Substantia nigra (tissue), 51 donors: ENCODE measurements at places on chromosomes 3 and 15.

DNA sequence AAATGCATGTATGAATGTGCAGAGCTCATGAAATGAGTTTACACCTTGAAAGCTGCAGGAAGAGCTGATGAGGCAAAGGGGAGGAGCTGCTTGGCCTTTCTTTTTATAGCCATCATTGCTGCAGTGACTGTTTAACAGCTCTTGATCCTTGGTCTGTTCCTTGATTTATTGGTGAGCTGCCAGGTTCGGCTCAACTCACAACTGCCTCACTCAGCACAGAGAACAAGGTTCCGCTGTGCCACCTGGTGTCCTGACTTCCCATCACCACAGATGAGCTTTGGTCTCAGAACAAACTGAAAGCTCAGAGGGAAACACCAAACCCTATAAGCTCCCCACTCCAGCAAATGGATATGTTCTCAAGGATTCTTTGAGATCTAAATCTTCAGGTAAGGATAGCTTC lies 626.1 kb downstream of the MAGI1 start:
- no peak for DNase-seq

- no peak for DNase-seq
These were observed 92.8 kb downstream of the DNAH12 start for GRCh38 chr3:57451150-57451846.

- DNase-seq = no peak
These were observed 157.2 kb downstream of the DCLK3 start for GRCh38 chr3:36606871-36607765.

DNA sequence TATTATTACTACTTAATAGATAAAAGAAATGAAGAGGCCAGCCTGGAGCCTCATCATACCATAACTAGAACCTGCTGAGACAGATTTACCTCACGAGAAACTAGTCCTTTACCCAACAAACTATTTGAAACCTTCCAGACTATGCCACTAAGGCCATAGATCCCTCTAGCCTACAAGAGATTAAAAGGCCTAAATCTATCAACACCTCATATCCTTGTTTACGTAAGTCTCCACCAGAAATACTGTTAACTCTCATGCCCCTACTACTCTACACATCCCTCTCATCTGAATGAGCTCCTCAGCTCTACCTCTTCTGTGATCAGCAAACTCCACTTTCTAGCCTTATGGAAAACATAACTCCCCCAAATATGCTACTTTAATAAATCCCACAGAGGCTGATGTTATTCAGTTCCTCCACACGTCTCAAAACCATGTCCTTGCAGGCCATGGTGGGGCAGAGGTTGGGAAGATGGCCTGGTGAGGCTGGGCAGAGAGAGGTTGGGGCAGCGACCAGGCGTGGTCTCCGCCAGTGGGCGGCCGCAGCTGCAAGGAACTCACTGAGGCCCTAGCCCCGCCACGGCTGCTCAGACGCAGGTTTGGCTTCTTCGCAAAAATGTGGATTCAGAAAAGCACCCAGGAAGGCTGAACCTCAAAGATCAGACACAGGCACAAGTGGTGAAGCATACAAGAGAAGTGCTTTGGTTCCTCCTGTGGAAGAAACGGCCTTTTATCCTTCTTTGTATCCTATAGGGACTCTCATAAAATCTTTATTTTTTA lies 65.8 kb downstream of the GSK3B start:
- DNase-seq = no peak

DNA sequence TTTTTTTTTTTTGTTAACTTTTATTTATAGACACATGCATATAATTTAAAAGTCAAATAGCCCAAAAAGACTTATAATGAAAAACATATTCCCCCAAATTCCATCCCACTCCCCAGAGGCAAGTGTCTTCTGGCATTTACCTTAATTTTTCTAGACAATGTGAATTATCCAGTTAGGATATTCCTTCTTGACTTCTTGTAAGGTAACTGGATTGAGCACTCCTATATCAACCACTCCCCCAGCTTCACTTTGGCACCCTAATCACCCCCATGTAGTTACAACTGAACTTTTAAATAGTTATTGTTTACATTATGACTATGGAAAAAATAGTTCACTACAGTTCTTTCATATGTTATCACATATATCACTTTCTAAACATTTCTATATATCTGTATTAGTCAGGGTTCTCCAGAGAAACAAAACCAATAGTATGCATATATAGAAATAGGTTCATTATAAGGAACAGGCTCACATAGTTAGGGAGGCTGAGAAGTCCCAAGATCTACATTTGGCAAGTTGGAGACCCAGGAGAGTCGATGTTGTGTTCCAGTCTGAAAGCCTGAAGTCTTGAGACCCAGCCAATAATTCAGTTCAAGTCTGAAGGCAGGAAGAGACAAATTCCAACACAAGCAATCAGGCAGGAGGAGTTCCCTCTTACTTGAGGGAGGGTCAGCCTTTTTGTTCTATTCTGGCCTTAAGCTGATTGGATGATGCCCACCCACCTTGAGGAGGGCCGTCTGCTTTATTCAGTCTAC lies 175.8 kb downstream of the THSD4 start:
- no peak for DNase-seq

GRCh38 chr15:39504808-39505207 lies 76.1 kb upstream of the THBS1 start:
- DNase-seq = no peak

GRCh38 chr15:41494190-41494921 lies 682 bp downstream of the ITPKA start:
- DNase-seq = no peak

DNA sequence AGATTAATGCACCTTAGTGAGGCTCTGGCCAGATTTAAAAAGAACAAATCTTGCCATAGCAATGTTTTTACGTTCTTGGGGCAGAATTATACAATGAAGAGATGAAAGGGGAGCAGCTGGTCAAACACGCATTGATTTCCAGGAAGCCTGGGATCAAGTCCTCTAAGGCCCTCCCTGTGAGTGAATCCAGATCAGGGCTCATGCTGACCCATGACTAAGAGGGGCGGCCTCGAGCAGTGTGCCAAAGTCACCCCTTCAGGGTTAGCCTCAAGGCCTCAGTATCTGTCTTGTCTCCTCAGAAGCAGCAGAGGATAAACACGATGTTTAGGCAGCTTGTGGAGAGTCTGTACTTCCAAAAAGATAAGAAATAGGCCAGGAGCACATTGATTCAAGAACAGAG lies 9.3 kb upstream of the RBP1 start:
- DNase-seq = no peak

DNA sequence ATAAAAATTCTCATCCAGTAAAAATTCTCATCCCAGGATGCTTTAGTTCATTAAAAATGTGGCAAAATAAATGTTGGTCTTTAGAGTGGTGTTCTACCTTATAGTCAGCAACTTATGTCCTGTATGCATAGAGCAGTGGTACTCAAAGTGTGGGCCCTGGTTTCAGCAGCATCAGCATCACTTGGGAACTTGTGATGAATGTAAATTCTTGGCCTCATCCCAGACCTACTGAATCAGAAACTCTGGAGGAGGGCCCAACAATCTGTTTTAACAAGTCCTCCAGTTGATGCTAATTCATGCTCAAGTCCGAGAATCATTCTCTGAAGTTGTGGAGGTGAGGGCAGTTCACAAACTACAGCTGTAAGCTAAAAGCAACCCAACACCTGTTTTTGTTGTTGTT lies 307.3 kb upstream of the SATB1 start:
- no peak for DNase-seq

GRCh38 chr15:46297766-46298165 lies 662.9 kb downstream of the SQOR start:
- no peak for DNase-seq

GRCh38 chr3:88433568-88433967 lies 283.8 kb downstream of the C3orf38 start:
- no peak for DNase-seq

- DNase-seq = no peak
These were observed 52.5 kb upstream of the SUCLG2 start for GRCh38 chr3:67706934-67707333.

GRCh38 chr3:194514626-194515025 lies 27.8 kb upstream of the ATP13A3 start:
- DNase-seq = no peak

DNA sequence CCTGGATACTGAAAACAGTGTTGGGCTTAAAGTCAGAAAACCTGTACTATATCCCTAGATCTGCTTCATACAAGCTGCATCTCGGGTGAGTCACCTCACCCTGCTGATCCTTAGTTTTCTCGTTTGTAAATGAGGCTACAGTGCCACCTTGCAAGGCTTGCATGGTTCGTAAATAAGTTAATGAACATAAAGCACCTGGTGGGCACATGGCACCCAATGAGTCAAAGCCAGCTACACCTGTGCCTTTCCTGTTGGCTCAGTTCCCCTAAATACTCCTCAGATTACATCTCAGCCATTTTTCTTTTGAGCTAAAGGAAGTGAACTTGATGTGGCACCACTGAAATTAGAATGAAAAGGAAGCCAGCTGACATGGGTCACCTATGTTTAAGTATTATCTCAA lies 26.5 kb downstream of the RTP1 start:
- DNase-seq = no peak

- DNase-seq = no peak
These were observed 75.3 kb downstream of the NCEH1 start for GRCh38 chr3:172635588-172635987.

DNA sequence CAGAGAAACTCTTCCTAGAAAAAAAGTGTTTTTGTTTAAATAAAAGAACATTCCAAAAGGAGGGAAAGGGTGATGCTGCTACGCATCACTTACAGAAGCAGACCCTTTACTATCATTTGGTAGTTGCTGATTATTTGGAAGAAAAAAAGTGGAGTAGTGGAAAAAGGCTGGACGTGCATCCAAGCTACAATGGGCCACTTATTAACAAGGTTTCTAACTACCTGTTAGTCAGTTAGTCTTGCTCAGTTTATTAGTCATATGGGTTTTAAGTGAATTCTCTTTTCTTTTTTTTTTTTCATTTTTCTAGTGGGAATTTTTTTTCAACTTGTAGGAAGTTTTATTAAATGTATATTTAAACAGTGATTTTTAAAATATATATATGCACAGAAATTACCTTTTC lies 866.0 kb downstream of the MCTP2 start:
- DNase-seq = no peak

DNA sequence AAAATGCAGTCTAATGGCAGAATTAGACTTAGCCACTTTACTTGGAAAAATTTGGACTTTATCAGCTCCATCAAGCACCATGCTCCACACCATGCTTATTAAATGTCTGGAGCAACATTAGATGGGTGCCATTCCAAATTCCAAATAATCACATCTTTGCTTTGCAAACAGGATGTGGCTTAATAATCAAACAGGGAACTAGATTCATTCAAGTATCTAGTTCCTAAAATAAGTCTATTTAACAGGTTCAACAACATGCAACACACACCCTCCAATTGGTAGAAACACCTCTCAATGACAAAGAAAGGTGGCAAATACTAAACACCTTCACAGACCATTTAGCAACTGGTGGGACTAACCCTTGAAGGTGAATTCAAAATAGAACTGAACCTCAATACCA lies 3.5 kb downstream of the HEXA start:
- no peak for DNase-seq

DNA sequence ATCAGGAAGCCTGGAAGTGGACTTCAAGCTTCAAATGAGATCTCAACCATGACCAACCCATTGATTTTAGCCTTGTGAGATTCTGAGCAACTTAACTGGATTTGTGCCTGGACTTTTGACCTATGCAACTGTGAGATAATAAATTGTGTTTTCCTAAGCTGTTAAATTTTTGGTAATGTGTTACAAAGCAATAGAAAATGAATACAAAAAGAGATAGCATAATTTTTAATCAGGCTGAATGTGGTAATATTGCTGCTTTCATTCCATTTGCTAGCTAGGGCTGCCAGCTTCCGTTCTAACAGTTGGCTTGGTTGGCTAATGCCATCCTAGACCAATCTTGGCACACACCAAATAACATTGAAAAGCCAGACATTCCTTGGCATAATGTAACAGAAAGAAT lies 12.2 kb downstream of the PROS1 start:
- no peak for DNase-seq

DNA sequence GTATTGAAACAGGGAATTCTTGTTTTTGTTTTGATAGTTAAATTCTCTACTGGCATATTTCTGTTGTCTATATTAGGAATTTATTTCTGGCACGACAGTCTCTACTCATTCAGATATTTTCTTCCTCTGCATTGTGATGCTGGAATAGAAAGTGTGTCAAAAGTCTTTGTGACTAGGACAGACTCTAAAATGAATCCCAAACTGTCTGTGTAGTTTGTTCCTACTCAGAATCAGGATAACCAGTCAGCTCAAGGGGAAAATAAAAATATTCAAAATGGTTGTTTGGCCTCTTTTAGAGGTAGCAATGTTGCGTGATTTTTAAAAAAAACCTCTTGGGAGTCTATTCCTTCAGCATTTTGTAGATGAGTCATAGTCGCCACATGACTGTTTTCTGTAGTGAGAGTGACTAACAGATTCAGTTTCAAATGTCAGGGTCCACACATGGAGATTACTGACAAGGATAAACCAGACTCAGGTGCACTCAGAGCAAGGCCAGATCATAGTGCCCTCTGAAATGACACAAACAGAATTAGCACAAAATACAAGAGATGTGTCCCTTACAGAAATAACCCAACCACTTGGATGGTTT lies 13.1 kb downstream of the SLC7A14 start:
- no peak for DNase-seq

DNA sequence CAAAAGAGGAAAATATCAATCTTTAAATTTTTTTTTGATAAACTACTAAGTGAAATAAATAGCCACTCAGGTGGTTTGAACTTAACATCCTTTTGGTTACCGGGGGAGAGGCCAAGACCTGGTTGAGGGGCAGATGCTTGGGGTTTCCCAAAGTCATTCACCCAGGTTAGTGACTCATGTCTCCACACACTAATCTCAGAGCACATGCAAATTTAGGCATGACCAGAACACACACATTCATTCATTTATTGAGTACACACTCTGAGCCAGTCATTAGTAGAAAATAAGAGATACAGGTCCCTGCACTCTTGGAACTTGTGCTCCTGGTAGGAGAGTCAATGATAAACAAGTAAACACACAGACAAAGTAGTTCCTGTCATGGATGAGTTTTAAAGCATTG lies 7.3 kb downstream of the ILDR1 start:
- DNase-seq = no peak

DNA sequence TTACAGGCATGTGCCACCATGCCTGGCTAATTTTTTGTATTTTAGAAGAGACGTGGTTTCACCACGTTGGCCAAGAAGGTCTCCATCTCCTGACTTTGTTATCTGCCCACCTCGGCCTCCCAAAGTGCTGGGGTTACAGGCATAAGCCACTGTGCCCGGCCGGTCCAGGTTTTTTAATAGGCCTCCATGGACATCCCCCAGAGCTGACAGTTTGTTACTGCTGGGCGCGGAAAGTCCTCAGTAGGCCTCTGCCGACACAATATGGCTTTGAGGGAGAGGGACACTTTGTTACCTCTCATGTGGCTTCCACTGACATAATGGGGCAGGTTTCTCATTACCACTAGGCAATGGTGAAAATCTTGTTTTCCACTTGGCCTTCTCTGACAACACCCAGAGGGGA lies 152.0 kb downstream of the WNT7A start:
- DNase-seq = no peak

GRCh38 chr3:168847291-168847883 lies 751.7 kb upstream of the GOLIM4 start:
- no peak for DNase-seq

GRCh38 chr15:77031376-77032050 lies 36.6 kb downstream of the PSTPIP1 start:
- no peak for DNase-seq
